ENCODE measurements at places on chromosomes 1 and 21.

DNA sequence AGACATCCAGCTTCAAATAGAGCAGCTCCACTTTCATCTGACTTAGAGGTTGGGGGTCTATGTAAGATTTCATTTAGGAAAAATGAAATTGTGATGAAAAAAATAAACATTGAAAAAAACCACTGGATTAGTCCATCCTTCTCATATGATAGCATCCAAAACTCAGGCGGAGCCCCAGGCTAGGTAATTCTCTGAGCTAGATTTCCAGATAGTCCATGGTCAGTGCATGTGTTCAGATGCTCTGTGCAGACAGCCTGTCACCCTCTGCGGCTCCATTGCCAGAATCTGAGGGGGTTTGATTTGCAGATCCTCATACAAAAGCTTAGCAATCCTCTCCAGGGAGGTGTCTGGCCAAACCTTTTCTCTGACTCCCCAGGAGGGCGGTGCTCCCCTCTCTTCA is 49.2 kb downstream of the C8B start:
- H3K4me3 ChIP-seq = no peak overlapping the region
- H3K36me3 ChIP-seq = no peaks in the 10 kb centered on the region
- H3K4me1 ChIP-seq = peaks cover 3% of the 10 kb centered on the region
- no peaks in the 10 kb centered on the region for H3K27me3 ChIP-seq

GRCh38 chr1:223714849-223715603 is 2.7 kb downstream of the CAPN2 start:
- no peaks in the 10 kb centered on the region for H3K27me3 ChIP-seq
- H3K4me3 ChIP-seq = no peak overlapping the region
- H3K27ac ChIP-seq = peak overlapping the region; percentile 16
- DNase-seq = no peak

DNA sequence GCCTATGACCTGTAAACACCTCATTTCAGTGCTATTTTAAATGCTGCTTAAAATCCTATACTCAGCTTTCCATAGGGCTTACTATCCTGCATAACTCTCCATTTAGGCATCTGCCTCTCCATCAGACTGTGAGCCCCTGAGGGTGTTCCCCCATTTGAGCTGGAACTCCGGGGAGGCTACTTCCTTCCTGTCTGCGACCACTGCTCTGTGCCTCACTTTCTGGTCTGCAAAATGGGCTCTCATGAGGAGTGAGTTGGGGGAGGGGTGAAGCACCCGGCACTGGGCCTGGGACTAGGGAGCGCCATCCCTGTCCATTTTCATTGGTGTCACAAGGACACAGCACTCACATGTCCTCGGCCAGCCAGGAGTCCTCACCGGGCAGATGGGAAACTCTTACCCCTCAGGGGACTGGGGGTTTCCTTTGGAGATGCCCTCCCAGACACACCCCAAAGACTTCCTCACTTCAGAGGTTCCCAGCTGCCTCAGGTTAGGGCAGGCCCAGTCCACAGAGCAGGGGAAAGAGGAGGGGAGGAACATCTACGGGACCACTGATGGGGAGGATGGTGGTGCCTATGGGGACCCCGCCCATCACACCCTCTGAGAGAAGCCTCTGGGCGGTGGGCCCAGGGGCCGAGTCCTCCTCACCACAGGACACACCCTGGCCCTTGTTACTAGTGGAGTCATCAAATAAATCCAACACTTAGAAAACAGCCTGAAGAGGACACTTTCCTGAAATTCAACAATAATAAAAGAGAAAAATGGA is 134.9 kb downstream of the MATN1 start:
- H3K27ac ChIP-seq = no peak overlapping the region
- DNase-seq = no peak
- H3K27me3 ChIP-seq = no peaks in the 10 kb centered on the region
- peaks cover 2% of the 10 kb centered on the region for H3K4me1 ChIP-seq

DNA sequence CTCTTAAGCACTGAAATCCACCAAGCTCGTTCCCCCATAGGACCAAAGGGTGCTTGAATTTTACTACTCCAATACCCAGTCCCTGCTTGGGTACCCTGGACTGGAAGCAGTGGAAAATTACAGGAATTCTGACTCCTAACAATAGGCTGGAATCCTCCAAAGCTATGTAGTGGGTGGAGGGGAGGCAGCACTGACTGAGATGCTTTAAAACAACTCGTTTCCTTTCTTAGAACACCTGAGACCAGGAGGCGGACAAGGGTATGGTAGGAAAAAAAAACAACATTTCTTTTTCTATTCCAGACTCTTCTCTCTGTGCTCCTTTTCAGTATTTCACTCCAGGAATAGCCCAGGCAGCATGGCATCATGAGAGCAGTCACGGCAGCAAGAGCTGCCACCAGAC is 2.3 kb downstream of the PEF1 start:
- peak overlapping the region; percentile 20 for H3K27ac ChIP-seq
- H3K27me3 ChIP-seq = no peaks in the 10 kb centered on the region
- H3K36me3 ChIP-seq = no peaks in the 10 kb centered on the region
- H3K4me3 ChIP-seq = no peak overlapping the region
- no peak for DNase-seq
- peaks cover 11% of the 10 kb centered on the region for H3K4me1 ChIP-seq

- no peak for DNase-seq
- H3K27me3 ChIP-seq = no peaks in the 10 kb centered on the region
- H3K4me3 ChIP-seq = no peak overlapping the region
- no peak overlapping the region for H3K27ac ChIP-seq
Measured at GRCh38 chr1:112264553-112264952, 131.5 kb upstream of the CTTNBP2NL start.

GRCh38 chr1:78211483-78212092 is 165.8 kb downstream of the GIPC2 start:
- no peaks in the 10 kb centered on the region for H3K4me1 ChIP-seq
- H3K4me3 ChIP-seq = peak overlapping the region; percentile 67
- H3K27me3 ChIP-seq = no peaks in the 10 kb centered on the region
- no peak for DNase-seq
- no peaks in the 10 kb centered on the region for H3K36me3 ChIP-seq

DNA sequence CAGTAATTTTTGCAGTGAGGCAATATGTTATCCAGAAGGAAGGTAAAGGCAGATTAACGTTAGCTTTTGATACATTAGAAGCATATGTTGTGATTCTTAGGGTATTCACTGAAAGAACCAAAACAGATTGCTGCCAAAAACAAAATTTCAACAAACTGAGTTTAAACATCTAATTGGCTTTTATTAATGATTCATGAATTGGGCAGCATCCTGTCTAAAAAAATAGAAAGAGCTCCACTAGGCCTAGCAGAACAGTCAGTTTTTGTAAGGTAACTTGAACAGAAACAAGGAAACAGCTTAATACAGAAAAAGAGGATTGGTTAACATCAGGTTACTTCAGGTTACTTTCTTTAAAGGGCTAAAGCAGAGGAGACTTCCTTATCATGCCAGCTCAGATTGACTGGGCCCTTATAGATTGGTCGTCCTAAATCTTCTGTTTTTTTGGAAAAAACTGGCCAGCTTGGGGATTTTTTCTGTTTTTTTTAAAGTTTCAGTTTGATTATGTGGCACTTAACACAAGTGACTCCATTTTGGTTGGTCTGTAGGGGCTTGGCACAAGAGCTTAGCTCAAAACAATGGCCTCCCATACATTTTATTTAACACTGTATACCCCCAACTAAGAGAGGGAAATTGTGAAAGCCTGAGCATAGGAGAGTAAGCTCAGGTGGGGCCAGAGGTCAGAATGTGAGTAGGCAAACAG is 36.8 kb upstream of the GALNT2 start:
- no peaks in the 10 kb centered on the region for H3K27me3 ChIP-seq
- H3K27ac ChIP-seq = no peak overlapping the region
- H3K4me3 ChIP-seq = no peak overlapping the region
- peaks cover 1% of the 10 kb centered on the region for H3K4me1 ChIP-seq
- no peaks in the 10 kb centered on the region for H3K36me3 ChIP-seq
- no peak for DNase-seq

- peaks cover 9% of the 10 kb centered on the region for H3K4me1 ChIP-seq
- no peak overlapping the region for H3K27ac ChIP-seq
- peaks cover 3% of the 10 kb centered on the region for H3K27me3 ChIP-seq
- no peaks in the 10 kb centered on the region for H3K36me3 ChIP-seq
- H3K4me3 ChIP-seq = no peak overlapping the region
- no peak for DNase-seq
Measured at GRCh38 chr1:19639999-19640362, 4.1 kb upstream of the NBL1 start.

GRCh38 chr1:16984717-16985116 is 4.3 kb upstream of the MFAP2 start:
- peaks cover 12% of the 10 kb centered on the region for H3K4me1 ChIP-seq
- no peak for DNase-seq
- H3K4me3 ChIP-seq = no peak overlapping the region
- H3K27ac ChIP-seq = no peak overlapping the region
- no peaks in the 10 kb centered on the region for H3K27me3 ChIP-seq
- H3K36me3 ChIP-seq = peaks cover 10% of the 10 kb centered on the region

DNA sequence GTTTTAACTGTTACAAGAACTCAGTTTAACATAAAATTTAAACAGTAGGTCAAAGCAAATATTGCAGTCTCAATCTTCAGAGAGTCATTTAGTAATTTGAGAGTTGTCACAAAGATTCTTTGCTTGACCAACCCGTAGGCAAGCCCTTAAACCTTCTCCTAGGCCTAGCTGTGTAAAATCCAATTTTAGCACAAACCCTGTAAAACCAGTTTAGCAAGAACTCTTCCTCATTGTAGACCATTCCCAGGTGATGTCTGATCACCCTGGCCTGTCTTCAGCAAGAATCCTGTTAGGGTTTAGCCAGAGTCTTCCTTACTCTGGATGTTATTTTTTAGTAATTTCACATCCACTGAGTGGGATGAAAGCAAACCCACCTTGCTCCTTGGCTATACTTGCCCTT is 30.1 kb downstream of the LRIG2 start:
- H3K27me3 ChIP-seq = no peaks in the 10 kb centered on the region
- no peak overlapping the region for H3K27ac ChIP-seq
- DNase-seq = no peak
- H3K36me3 ChIP-seq = peaks cover 14% of the 10 kb centered on the region
- H3K4me1 ChIP-seq = no peaks in the 10 kb centered on the region

DNA sequence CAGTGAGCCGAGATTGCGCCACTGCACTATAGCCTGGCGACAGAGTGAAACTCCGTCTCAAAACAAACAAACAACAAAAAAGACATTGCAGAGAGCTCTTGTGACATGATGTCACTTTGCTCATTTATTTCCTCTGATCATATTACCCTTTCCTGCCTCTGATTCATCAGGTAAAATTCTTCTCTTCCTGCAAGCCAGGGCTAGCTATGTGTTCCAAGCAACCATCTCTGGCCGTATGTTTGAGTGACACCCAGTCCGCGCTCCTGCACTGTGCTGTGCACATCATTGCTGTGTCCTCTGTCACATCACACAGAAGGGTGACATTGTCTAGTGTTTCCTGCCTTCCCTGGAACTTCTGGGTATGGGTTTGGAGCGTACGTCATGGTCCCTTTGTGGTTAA is 251.3 kb downstream of the PCP4 start:
- no peaks in the 10 kb centered on the region for H3K4me1 ChIP-seq
- H3K36me3 ChIP-seq = no peaks in the 10 kb centered on the region
- no peak overlapping the region for H3K4me3 ChIP-seq
- no peaks in the 10 kb centered on the region for H3K27me3 ChIP-seq
- no peak for DNase-seq
- no peak overlapping the region for H3K27ac ChIP-seq

DNA sequence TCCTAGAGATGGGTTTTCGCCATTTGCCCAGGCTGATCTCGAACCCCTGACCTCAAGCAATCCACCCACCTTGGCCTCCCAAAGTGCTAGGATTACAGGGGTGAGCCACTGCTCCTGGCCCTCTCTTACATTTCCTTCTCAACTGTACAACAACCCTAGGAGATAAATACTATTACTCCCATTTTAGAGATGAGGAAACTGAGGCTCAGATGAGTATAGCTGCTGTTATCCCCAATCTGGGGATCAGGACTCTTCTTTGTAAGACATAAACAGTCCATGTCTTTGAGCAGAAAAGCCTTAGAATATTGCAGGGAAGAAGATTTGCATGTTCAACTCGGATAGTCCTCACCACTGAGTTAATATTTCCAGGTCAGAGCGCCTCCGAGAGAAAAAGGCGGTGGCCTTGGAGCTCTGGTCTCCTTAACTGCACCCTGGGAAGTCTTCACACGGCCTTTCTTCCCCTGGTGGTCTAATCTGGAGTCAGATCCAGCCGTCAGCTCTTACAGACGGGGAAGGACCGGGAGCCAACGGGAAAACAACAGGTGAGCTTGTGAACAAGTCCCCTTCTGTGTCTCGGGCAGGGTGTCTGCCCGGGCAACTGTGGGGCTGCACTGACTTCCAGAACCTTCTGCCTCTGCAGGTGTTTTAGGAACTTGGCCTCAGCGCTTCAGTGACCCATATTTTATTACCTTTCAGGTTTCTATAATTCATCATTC is 5.9 kb upstream of the OLIG1 start:
- peaks cover 3% of the 10 kb centered on the region for H3K4me1 ChIP-seq
- no peak overlapping the region for H3K27ac ChIP-seq
- no peaks in the 10 kb centered on the region for H3K36me3 ChIP-seq

DNA sequence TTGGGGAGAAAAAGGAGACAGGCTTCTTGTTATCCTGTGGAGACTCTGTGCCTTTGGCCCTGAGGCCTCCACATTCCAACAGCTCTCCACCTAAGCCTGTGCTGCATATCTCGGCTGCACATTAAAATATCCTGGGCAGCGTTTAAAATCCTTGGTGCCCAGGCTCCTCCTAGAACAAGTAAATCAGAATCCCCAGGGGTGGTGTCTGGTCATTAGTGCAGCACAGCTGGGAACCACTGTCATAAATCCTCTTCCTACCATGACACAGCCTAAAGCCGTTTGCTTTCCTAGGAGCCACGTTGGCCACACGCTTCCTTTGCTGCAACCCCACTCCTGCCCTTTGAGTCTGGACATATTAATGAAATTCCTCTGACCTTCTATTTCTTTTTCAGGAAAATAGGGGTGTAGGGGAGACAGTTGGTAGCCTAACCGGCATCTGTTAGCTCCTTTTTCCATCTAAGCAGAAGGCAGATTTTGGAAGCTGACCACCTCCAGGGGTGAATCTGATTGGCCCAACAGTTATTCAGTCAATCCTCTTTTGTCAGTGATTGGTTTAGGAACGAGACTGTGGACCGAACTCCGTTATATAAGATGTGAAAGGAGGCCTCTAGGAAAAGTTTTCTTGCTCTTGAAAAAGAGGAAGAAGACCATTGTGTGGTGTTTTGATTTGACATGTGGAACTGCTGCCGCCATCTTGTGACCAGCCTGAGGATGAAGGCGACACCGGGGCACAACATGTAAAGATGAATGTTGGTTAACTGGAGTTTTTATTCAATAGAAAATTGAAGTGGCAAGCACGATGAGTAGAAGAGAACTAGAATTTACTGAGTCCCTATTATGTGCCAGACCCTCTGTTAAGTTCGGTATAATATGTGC is 41.9 kb downstream of the JUN start:
- no peak overlapping the region for H3K27ac ChIP-seq
- no peak overlapping the region for H3K4me3 ChIP-seq
- H3K36me3 ChIP-seq = no peaks in the 10 kb centered on the region
- no peaks in the 10 kb centered on the region for H3K27me3 ChIP-seq
- no peak for DNase-seq
